ENCODE measurements at places on chromosomes 12 and 14. TPM values are rescaled to one million over a fixed set of nuclear protein-coding genes. Genes with fewer than 3 reads are reported as not detected.

The PLEKHG7 gene
- not detected for total RNA-seq

The RAD9B gene
- not detected for total RNA-seq

The RCOR1 gene
- total RNA-seq = 24.3 TPM

The PEBP1 gene
- total RNA-seq = 167 TPM

DNA sequence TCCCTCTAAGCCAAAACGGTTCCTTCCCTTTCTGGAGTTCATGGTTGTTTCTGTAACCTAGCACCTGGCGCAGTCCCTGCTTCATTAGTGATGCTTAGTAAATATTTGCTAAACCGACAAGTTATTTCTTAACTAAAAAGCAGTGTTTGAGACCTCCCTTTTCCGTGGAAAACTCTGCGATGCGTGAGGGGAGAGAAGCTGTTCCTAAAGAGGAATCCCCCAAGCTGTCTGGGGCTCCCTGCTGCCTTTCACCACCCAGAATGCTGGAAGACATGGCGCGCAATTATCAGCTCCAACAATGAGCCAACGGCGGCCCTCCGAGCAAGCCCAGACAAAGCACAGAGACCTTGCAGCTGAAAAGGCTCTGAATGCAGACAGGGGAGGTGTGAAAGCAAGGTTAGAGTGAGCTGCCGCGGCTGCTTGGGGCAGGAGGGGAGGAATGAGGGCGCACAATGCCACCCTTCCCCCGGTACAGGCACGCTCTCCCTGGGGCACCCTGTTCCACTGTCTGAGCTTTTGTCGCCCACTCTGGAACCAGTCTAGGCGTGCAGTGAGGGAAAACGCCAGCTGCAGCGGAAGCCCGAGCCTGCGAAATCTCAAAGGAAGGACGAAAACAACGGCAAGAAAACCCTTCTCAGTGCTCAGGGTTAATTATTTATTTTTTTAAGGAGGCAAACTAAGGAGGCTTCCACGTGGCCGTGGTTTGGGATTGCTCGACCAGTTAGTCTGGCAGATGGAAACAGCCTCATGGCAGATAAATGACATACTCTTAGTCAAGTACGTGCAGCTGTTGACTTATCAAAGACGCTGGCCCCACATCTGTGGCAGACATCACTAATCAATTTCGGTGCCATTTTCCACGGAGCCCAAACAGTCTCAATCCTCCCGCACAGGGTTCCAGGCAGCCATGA is 66.3 kb downstream of the RBM19 start:
- no peak for DNase-seq

GRCh38 chr12:15575671-15576541 is 213.3 kb downstream of the EPS8 start:
- no peak for DNase-seq

GRCh38 chr12:105444653-105445102 is 114.2 kb downstream of the C12orf75 start:
- DNase-seq = no peak

DNA sequence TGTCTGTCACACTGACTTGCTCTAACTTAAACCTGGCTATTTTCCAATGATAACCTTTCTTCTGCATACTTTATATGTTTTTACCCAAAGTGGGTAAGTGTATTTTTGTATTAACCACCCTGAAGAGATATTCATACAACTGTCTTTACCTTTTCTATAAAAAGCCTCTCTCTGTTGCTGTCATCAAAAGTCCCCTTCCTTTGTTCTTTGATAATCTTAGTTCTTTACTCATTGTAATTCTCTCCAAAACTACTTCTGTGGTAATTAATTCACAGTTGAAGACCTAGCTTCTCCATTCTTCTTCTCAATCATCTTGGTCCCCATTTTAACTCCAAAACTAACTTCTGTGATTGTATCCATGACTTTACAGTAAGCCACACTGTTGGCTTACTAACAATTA is 479.7 kb upstream of the MGAT4C start:
- DNase-seq = no peak

GRCh38 chr12:47491516-47492305 is 214.1 kb downstream of the RPAP3 start:
- no peak for DNase-seq

GRCh38 chr12:110266980-110267620 is 13.9 kb upstream of the ATP2A2 start:
- no peak for DNase-seq

DNA sequence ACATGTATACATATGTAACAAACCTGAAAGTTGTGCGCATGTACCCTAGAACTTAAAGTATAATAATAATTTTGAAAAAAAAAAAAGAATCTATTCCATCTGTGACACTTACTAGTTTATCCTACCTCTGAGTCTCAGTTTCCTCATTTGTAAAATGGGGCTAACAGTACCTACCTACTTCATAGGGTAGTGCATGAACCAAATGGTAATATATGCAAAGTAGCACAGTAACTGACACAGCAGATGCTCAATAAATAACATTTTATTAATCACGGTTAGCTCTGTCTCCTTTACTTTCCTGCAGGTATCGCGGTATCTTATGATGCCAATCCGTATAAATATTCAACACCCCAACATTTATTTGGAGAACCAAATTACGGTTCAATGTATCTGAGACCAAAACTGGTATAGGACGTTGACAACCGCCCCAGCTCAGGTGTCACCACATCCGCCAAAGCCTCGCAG is 703 bp downstream of the TMED10 start:
- DNase-seq = no peak

- no peak for DNase-seq
Observed at GRCh38 chr14:91059576-91060350, 678 bp downstream of the RPS6KA5 start.

- DNase-seq = no peak
Observed at GRCh38 chr12:15855646-15856045, 26.5 kb upstream of the STRAP start.

- no peak for DNase-seq
Observed at GRCh38 chr12:28711421-28711820, 437.7 kb upstream of the FAR2 start.
